ENCODE measurements at places on chromosomes 4 and X.

DNA sequence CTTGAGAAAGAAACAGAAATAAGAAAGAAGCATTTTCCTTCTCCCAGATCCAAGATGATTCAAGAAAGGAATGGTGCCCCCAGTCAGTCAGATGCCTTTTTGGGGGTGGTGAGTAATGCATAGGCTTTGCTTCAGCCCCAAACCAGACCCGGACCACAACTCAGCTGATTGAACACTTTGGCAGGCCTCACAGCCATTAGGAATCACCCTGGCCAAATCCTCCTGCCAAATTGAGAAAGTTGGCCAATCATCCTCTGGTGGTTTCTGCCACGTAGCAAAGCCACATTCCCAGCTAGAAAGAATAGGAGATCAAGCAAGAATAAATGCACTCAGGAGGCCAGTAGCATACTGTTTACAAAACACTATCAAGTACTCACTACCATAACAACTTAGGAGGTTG lies 33.7 kb downstream of the FRMD7 start:
- DNase-seq = no peak

DNA sequence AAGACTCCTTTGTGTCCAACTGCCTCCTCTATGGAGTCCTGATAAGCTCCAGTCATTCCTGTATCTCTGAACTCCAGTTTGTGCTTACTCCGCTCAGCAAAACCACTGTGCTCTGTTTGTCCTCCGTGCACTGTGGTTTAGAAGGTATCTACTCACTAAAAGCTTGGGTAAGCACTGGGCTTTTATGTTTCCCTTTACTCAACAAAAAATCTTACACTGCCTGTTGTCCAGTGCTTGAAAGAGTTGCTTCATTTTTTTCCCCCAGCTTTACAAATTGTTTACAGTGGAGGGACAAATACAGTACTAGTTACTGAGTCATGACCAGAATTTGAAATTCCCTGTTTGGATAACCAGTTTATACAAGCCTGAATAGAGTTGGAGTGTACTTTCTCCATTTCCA lies 545.3 kb upstream of the FAT1 start:
- no peak for DNase-seq

- no peak for DNase-seq
Observed at GRCh38 chr4:173332021-173332487, 2.1 kb downstream of the HMGB2 start.

GRCh38 chr4:22607382-22607781 lies 85.4 kb upstream of the GBA3 start:
- DNase-seq = no peak

Measured in esophagus squamous epithelium (tissue), 5 donors.